ENCODE measurements at places on chromosomes 12 and 14. TPM values are rescaled to one million over a fixed set of nuclear protein-coding genes. Genes with fewer than 3 reads are reported as not detected.

The PSMC1 gene
- 75.1 TPM for total RNA-seq

The PIGH gene
- 24.2 TPM for total RNA-seq

DNA sequence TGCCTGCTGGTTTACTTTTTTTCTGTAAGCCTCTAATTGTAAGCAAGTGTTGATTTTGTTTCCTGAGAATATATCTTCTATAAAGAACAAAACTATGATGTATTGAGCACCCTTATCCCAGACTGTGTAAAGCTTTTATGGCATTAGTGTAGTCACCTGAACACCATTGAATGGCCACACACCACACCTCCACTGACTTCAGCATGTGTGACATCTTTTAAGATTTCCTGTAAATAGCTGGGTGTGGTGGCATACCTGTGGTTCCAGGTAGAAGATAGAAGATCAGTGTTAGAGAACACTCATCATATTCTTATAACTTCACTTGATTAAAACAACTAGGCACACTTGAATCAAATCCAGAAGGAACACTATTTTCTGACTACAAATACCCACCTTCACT, 51.3 kb downstream of the WBP11 start:
- no peak for DNase-seq

The NTN4 gene
- 136 TPM for total RNA-seq

DNA sequence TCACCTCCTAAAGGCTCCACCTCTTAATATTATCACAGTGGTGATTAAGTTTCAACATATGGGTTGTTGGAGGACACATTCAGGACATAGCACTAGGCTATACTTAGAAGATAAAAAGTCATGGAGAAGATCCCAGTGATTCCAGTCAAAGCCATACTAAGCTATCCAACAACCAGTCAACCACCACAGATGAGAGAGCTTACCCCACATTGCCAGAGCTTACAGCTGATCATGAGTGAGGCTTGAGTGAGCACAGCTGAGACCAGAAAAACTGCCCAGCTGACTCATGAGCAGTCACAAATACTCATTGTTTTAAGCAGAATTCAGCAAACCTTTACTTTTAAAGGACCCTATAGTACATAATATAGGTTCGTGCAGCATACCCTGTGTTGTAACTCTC, 85.1 kb downstream of the DRAM1 start:
- DNase-seq: no peak

DNA sequence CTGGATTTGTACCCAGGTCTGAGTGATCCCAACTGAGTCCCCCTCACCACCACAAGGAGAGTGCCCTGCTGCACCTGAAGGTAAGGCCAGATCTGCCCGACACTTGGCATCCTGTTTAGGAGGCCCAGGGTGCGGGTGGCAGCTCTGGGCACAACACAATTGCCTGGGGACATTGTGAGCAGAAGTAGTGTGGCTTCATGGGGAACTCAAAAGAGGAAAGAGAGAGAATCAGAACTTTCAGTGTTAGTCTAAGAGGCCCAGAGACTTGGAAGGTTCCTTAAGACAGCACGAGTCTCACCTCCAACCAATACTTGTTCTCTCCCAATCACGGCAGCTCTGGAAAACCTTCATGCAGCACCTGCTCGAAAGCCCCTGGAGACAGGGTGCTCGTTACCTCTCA, 6.6 kb upstream of the SLC8B1 start:
- no peak for DNase-seq

The TGM1 gene
- total RNA-seq: 12.3 TPM

The SIRT4 gene
- total RNA-seq: 2.4 TPM

DNA sequence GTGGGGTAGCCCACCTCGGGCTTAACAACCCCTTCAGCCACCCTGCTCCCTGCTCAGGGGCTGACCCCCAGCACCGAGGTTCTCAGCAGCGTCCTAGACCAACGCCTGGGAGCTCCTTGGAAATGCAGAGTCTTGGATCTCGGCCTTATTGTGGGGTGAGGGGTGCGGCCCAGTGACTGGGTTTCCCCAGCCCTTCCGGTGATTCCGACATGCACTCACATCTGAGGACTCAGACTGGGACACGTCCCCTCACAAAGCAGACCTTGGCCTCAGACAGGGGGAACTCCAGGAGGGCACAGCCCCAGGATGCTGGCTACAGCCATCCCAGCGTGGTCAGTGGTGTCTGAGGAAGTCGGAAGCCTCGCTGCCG, 117.7 kb downstream of the RFLNA start:
- no peak for DNase-seq
